Stimulated activated CD8-positive, alpha-beta memory T cell treated with anti-CD3 and anti-CD28 coated beads, Interleukin-4, amount 100 ng/mL, for 1 hour (primary cell): ENCODE measurements at places on chromosomes 11 and 22.

DNA sequence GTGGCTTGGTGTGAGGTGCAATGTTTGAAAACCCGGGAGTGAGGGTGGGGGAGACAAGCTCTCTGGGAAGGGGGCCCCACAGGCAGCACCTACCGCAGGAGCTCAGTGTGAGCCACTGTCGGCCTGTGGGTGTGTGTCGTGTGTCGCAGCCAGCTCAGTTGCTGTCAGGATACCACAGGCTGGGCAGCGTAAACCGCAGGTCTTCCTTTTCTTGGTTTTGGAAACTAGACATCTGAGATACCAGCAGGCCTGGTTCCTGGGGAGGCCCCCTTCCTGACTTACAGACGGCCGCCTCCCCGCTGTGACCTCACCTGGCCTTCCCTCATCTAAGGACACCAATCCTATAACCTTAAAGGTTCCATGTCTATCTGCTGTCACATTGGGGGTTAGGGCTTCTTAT lies 19.4 kb downstream of the IRF7 start:
- DNase-seq, result no peak

DNA sequence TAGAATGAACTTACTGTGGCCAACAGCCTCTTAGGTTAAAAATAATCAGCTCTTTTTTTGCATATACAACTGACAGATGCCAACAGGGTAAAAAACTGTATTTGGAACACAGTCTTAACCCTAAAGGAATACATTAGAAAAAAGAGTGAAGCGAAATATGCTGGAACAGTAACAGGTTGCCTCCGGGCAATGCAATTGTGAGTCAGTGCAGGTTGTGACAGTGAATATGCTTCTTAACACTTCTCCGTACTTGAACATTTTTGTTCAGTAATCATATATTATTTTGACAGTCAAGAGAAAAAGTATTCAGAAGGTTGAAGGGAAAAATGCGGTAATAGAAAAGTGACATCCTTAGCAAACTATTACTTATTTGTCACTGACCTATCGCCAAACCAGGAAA lies 98.5 kb downstream of the DBX1 start:
- DNase-seq, result no peak

DNA sequence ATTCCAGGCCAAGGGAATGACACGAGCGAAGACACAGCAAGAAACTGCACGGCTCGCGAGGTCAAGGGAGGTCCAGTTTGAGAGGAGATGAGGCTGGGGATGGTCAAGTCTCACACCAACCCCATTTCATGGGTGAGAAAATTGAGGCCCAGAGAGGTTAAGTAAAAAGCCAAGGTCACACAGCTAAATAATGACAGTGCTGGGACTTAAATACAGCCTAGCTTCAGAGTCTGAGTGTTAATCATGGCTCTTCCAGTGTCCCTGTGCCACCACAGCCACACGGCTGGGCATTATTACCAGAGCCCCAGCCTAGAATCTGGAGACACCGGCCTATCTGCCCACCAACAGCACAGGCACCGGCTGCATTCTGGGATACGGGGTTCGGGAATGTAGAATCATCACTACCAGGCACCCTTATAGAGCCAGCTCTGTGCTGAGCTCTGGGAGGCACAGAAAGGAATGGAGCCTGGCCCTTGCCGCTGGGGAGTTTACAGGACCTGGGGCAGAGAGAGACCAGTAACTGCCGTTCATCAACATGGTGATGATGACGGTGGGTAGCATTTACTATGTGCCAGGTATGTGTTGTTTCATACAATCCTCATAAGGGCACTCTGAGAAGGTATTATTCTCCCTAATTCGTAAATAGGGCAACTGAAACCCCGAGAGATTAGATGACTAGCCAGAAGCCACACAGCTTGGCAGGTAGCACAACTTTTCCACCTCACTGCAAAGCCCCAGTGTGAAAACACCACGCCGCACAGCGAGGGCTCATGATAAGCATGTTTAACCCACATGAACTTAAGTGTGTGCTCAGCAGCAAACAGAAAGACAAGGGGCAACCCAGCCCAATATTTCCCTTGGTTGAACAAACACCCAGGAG lies 51.8 kb downstream of the CD6 start:
- DNase-seq, result no peak

- no peak for DNase-seq
Observed at GRCh38 chr11:110069158-110069737, 23.9 kb upstream of the ZC3H12C start.

DNA sequence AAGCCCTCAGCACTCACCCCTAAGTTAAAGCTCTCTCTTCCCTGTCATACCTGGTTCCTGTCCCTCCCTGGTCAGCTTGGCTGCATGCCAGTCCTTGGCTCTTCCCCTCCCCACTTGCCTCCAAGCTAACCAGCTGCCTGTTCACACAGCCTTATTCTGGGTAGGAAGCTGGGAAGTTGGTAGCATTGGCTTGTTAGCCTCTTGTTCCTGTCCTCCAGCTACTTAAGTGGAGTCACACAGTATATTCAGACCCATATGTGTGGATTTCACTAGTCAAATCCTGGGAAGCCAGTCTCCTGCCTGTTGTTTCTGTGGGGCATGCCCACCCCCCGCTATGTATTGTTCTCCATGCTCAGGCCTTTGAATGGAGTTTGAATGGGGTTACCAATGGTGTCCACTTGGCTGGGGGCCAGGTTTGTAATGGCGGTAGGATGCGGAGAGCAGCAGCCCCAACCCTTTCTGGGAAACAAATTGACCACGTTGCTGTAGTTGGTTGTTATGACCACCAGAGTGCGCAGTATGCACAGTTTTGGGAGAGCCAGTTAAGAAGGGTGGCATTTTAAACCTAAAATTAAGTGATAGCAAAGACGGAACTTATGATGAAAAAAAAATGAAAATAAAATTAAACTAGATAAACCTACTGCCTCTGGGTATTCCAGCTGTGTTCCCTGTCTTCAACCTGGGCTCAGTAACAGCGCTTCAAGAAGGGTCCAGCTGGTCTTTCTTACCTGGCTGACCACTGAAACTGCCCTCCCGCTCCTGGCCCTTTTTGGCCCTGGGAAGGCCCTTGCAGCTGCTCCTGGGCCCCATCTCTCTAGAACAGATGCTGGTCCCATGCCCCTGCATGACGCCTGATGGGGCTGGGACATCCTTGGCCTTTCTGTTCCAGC lies 10.7 kb upstream of the RPS3 start:
- peak; percentile 20 for DNase-seq

DNA sequence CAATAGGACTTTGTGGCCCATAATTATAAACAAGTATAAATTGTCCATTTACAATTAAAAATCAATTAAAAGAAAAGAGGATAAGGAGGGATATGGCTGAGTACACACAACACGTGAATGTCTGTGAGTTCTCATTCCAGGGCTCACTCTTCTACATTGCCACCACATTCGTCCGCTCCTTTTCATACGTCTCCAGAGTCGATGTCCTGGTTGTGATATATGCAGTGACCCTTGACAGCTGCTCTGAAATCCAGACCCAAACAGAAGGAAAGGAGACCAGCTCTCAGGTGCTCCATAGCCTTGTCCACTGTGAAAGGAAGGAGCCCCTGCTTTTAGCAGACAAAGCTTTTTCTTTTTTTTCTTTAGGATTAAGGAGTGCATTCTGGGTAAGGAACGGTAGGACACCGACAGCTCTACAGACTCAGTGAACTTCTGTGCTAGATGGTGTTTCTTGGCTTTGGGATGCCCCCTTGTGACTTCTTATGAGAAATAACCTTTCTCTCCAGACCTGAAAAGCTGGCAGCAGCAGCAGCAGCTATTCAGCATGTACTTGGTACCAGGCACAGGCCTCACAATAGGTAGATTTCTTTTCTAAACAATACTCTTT lies 19.7 kb upstream of the DNAJB13 start:
- no peak for DNase-seq

DNA sequence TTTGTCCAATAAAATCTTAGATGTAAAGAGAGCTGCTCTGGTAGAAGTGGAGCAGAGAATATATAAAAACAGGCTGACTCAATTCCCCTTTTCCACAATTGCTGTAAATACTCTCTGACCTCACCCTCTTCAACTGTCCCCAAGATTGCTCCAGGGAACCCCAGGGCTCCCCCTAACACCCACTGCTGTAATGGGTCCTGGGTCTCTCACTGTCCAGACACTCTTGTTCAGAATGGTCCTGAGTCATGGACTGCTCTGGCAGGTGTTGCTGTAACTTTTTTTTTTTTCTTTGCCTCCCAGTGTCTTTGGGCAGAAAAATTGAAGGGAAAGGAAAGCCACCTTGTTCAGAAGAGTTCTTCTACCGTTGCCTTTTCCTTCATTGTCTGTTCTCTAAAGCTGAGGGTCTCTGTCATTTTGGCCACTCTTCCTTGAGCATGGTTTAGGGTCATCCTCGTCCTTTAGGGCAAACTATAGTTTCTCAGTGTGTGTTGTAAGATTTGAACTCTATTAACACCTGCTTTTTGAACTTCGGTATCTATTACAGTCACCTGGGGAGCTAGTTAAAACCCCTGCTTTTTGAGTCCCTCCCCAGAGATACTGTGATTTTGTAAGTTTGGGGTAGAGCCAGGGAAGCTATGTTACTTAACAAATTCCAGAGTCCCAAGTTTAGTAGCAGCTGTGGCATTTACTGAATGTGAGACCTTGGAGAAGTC lies 209.5 kb downstream of the NAV2 start:
- no peak for DNase-seq

DNA sequence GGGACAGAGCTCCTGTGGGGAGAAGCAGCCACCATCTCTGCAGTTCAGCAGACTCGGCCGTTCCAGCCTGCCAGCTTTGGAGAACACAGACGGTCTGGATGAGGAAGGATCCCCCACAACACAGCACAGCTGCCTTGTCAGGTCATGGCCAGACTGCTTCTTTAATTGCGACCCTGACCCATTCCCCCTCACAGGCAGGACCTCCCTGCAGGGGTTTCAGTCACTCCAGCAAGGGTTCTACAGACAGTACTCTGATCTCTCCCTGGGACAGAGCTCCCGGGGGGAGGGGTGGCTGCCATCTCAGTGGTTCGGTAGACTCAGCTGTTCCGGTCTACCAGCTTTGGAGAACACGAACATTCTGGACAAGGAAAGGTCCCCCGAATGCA lies 173.5 kb downstream of the TTC28 start:
- no peak for DNase-seq

GRCh38 chr11:118918128-118918685 lies 7.5 kb downstream of the BCL9L start:
- no peak for DNase-seq

- no peak for DNase-seq
Observed at GRCh38 chr22:30357236-30357570, 396 bp downstream of the CCDC157 start.

- DNase-seq, result no peak
Observed at GRCh38 chr11:20451568-20451967, 64.1 kb downstream of the PRMT3 start.

- no peak for DNase-seq
Observed at GRCh38 chr11:27468995-27469695, 3.4 kb downstream of the LGR4 start.

DNA sequence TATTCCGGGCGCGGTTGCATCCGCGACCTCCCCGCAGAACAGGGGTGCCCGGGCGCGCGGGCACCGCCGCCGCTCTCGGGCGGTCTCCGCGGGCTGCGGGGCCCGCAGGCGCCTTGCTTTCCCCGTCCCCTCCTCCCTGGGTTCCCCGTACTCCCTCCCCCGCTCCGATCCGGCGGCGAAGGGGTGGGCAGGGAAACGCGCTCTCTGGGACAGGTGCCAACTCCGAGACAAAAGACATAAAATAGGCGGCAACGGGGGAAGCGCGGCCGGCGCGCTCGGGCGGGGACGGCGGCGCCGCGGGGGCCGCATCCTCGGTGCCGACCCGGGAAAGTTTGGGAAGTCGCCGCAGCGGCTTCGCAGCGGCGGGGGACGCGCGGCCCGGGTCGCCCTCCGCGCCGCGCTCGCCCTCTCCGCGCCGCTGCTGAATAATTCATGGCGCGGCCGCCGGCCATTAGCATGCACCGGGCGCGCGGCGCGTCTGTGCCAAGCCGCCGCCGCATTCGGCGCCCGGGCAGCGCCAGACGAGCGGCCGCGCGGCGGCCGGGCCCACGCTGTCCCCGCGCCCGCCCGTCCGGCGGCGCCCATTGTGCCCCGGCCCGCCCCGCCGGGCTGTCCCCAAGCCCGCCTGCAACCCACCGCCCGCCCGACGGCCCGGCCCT lies 78.7 kb upstream of the PPARA start:
- no peak for DNase-seq

DNA sequence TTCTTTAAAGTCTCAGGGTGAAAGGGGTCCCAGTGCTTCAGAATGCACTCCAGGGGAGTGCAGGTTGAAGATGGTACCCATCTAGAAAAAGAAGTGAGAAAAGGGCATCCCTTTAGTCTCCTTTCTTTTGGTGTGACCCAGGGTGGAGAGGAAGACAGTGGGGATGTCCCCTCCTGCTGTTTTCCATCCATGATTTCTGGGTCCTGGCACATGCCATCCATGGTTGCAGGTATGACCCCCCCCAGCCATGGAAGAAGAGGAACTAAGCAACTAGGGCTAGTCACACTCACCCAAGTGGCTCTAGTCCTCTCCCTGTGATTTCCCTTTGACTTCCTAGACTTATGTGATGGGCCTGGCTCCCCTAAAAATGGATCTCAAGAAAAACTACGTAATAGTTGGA lies 15.9 kb upstream of the EI24 start:
- no peak for DNase-seq

- no peak for DNase-seq
Observed at GRCh38 chr11:60809691-60810090, 24.6 kb downstream of the MS4A10 start.

GRCh38 chr22:49692499-49693225 lies 135.0 kb downstream of the BRD1 start:
- no peak for DNase-seq

GRCh38 chr11:48237727-48238126 lies 7.2 kb upstream of the OR4X2 start:
- no peak for DNase-seq

- no peak for DNase-seq
Observed at GRCh38 chr11:92702805-92703448, 266.5 kb upstream of the MTNR1B start.

- no peak for DNase-seq
Observed at GRCh38 chr11:57461841-57462489, 1.6 kb downstream of the RTN4RL2 start.

DNA sequence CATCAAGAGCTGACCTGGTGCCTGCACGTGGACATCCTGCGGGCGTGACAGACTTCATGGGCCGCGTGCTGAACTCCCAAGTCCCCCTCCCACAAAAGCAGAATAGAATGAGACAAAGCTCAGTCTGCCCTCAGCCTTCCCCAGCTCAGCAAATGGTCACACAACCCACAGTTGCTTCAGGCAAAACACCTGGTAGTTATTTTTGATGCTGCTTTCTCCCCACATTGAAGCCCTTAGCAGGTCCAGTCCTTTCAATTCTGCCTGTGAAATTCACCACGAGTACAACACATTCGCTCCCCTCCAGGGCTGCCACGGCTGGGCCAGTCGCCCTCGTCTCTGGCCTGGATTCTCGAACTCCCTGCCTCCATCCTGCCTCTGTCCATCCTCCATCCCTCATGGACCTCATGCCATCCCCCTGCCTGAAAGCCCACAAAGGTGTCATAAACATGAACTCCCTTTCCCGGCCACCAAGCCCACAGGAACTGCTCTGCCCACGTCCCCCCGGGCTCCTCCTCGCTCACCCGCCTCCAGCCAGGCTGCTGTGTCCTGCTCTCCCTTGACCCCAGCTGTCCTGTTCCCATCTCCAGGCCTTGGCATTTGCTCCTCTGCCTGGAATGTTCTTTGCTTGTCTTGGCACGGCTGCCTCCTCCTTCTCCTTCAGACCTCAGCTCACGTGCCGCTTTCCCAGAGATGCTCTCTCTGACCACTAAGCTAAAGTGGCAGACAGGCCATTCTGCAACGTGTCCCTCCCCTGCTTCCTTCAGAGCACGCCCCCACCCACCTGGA lies 42.1 kb downstream of the SCUBE1 start:
- DNase-seq, result no peak
